ENCODE measurements at places on chromosomes 3 and 15.
A peak's percentile ranks its signal among the peaks of the same experiment; 100 is the strongest.

- no peak for ATAC-seq
Measured at GRCh38 chr3:122795674-122796195, 866 bp downstream of the SLC49A4 start.

GRCh38 chr3:54621184-54621583 lies 306.7 kb downstream of the LRTM1 start:
- peak; percentile 19 for ATAC-seq

GRCh38 chr3:194475978-194476377 lies 10.8 kb downstream of the ATP13A3 start:
- peak; percentile 36 for ATAC-seq

DNA sequence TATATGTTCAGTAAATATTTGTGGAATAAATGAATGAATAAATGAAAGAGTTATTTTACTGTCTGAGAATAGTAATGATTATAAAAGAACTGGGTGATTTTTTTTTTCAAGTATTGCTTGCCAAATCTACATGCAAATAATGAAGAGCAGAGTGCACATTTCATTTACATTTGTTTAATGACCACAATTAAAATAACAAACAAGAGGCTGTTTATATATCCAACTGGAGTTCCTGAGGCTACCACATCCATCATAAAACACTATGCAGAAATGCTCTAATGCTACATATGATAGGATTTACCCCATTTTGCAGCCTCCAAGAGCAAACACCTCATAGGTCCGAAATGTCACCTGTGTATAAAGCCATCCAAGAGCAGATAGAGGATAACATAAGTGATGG lies 124.5 kb downstream of the ECT2 start:
- peak; percentile 66 for ATAC-seq

- ATAC-seq = no peak
Measured at GRCh38 chr3:55198554-55198953, 270.7 kb upstream of the LRTM1 start.

DNA sequence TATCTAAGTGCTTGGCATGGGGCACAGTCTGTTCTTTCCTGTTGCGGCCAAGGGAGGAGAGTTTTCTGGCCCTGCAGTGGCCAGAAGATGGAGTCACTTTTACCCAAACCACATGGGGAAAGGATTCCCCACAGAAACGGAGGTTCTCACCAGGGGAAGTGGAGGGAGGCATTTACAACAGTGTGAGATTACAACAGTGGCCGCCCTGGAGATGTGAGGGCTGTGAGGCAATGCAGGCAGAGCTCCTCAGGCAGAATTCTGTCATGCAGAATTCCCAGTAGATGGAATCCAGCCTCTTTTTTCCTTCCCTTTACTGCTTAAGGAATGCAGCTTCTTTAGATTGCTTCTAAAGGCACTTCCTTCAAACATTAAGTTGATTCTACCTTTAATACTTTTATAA lies 83.1 kb downstream of the CACNA1D start:
- ATAC-seq = peak; percentile 30

DNA sequence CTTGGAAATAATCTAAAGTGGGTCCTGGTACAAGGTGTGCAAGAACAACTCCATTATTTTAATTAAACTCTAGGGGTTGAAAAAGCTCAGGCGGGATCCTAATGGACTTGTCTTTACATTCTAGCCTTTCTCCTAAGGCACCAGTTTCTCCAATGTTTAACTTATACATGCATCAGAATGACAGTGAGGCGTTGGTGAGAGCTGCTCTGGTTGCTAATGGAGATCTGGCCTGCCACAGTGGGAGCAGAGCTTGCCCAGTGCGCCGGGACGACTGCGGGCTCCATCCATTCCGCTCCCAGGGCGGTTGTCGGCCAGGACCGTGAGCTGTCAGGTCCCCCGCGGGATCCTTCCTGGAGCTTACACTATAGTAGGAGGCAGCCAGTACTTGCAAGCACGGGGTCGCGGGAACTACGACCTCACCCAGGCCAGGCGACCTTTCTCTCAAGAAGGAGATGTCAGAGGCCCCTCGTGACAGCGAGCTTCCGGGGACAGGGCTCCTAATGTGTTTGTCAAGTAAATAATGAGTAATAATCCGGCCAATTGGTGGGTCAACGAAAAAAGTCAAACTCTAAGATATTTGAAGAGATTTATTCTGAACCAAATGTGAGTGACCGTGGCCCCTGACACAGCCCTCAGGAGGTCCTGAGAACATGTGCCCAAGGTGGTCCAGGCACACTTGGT lies 991 bp upstream of the HIGD1A start:
- no peak for ATAC-seq

DNA sequence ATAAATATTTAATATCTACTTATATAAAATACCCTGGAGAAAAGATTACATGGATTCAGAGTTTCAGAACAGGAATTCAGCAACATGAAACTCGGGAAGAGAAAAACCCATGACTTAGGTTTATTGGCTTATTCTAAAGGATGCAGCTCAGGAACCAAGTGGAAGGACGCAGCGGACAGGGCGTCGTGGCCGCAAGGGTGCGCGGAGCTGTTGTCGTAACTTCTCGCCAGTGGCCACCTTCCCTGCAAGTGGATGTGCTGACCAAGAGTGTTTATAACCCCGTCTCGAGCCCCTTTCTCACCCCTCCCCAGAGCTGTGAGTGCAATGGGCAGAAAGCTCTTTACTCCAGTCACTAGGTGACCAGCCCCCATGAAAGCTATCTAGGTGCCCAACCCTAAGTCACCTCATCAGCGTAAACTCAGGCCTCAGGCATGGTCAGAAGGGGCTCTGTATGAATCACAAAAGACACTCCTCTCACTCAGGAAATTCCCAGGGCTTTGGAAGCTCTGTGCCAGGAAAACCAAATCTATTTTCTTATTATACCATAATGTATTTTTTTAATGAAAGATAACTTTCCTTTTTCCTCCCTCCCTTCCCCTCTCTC lies 77.3 kb downstream of the CHRNA7 start:
- ATAC-seq = no peak

DNA sequence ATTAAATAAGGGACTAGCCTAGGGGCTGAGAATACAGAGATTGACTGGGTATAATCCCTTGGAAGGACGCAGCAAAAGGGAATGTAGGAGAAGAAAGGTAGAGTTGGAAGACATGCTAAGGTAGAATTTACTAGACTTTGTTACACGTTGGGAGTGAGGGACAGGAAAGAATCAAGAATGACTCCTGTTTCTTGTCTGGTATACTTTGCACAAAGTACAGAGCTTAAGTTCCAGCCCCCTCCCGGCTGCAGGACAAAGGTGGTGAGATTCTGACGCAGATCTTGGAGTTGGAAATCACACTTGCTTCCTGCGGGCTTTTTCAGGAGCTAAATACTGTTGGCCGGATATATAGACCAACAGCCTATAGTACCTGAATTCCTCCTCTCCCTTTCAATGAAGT lies 895 bp downstream of the HYKK start:
- ATAC-seq = no peak

- ATAC-seq = no peak
Measured at GRCh38 chr3:30309961-30310954, 296.1 kb upstream of the TGFBR2 start.

DNA sequence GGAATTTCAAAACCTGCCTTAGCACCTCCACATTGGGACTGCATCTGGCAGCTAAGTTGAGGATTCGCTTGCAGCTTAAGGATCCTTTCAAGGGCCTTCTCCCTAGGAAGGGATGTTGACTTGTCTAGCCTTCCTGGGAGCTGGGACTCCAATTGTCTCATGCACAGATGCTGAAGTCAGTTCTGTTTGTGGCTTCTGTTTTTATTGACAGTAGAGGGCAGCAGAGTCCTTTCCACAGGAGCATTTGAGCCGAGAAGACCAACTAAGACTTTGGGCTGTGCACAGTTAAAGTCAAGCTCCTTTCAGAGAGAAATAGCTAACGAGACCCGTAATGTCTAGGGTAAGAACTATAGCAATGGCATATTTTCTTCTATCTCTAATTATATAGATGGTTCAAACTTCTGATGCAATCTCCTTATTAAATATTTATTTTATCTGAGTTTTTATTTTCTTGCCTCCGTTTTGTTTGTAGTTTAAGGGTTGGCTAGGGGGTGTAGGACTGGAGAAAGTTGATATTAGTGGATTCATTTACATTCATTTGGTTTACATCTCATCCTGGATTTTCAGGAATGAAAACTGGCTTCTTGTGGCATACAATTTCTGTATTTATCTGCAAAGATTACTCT lies 59.7 kb upstream of the KBTBD8 start:
- ATAC-seq = peak; percentile 84

GRCh38 chr3:52313774-52314188 lies 2.3 kb upstream of the DNAH1 start:
- no peak for ATAC-seq

GRCh38 chr3:191353022-191353777 lies 22.9 kb upstream of the UTS2B start:
- ATAC-seq = no peak

DNA sequence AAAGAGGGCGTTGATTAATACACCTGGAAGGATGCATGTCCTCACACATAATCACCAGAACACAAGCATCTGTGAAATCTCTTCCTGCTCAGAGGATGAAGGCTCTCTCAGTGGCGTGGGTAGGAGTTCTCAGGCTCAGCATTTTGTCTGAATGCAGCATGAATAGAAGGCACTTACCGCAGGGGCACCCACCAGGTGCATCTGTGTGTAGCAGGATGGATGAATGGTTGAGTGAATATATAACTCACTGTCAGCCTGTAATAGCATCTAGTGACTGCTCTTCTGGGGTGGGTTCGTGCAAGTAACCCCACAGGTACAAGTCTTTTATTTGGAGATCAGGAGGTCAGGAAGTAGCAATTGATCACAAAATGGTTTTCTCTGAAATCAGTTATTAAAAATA lies 143.0 kb downstream of the SQOR start:
- no peak for ATAC-seq

DNA sequence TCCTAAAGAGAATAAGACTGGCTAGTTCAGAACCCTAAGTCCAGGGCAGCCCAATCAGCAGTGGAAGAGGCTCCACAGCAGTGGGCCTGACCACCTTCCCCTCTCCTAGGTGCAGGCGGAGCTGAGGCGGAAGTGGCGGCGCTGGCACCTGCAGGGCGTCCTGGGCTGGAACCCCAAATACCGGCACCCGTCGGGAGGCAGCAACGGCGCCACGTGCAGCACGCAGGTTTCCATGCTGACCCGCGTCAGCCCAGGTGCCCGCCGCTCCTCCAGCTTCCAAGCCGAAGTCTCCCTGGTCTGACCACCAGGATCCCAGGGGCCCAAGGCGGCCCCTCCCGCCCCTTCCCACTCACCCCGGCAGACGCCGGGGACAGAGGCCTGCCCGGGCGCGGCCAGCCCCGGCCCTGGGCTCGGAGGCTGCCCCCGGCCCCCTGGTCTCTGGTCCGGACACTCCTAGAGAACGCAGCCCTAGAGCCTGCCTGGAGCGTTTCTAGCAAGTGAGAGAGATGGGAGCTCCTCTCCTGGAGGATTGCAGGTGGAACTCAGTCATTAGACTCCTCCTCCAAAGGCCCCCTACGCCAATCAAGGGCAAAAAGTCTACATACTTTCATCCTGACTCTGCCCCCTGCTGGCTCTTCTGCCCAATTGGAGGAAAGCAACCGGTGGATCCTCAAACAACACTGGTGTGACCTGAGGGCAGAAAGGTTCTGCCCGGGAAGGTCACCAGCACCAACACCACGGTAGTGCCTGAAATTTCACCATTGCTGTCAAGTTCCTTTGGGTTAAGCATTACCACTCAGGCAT lies 33.7 kb downstream of the VIPR1 start:
- ATAC-seq = peak; percentile 57

DNA sequence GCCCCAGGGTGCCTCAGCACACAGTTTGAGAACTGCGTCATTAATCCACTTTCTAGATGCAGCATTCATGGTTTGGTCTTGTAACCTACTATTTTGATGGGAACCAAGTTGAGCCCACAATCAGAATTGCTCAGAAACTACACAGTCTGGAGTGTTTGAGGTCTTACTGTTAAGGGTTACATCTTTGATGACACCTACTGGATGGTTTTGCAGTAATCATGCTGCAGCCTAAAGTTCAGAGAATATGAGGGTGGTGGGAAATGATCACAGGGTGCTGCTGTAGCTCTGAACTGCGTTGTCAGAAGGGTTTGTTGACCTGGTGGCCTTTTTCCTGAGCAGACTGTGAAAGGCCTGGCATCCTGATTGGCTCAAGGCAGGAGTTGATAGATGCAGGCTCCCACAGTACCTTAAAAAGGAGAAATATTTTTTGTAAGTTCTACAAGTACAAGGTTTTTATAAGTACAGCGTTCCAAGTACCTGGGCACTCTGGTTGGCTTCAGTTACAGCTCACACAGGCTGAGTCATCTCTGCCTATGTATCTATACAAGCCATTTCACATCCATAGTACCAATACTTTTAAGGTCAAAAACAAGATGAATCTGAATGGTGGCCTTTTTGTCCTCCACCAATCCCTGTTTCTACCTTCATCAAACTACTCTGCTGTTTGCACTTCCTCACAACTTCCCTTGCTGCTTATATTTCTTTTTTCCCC lies 60.5 kb upstream of the ACKR4 start:
- peak; percentile 63 for ATAC-seq

- ATAC-seq = no peak
Measured at GRCh38 chr15:82972990-82973389, 13.0 kb upstream of the RAMAC start.

- no peak for ATAC-seq
Measured at GRCh38 chr15:52667597-52667996, 11.6 kb downstream of the ATOSA start.

DNA sequence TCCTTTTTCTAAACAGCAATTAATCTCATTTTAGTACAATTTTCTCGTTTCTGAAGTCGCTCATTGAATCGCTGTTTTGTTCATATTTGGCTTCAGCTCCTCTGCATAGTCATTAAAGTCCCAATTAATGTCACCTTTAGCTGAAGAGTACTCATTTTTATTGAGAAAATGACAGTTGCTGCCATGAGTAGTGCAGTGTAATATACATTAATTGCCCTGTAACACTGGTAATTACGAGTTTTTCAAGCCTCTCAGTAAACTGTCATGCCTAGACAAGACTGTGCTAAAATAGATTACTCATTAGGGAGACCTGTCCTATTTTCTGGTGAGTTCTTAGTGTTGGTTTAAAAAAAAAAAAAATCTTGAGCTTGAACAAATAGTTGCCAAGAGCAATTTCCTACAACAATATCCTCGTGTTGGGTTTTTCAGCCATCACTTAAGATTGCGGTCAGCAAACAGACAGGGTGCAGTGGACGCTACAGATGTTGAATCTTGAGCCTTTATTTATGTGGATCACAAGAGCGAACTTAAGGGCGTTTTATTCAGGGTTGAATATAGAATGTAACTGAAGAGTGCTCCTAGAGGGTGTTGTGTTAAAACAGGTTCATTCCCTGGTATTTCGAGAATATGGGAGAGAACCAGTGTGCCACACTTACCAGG lies 176.0 kb downstream of the CDIN1 start:
- ATAC-seq = no peak

Data from motor neuron (in vitro differentiated cells).